Stimulated activated naive CD8-positive, alpha-beta T cell treated with anti-CD3 and anti-CD28 coated beads, Interleukin-15, Interleukin-2, amounts not matched to agents 100 U/mL and 50 U/mL, for 24 hours (primary cell): ENCODE measurements at places on chromosomes 4 and X.

DNA sequence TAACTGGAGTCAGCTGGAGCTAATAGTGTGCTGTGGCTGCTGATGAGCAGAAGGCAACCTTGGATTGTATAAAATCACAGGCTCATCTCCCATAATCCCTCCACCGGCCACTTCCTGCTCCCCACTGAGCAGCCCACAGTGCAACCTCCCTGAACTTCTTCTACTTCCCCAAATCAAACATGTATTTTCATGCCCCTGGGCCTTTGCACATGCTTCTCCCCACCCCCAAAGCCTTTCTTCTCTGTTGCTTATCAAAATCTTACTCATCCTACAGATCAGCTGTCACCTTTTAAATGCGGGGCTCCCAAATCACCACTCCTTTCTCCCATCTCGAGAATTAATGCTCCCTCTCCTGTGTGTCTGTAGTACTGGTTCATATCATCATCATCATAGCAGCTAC lies 35.8 kb downstream of the RHOH start:
- DNase-seq, result no peak

DNA sequence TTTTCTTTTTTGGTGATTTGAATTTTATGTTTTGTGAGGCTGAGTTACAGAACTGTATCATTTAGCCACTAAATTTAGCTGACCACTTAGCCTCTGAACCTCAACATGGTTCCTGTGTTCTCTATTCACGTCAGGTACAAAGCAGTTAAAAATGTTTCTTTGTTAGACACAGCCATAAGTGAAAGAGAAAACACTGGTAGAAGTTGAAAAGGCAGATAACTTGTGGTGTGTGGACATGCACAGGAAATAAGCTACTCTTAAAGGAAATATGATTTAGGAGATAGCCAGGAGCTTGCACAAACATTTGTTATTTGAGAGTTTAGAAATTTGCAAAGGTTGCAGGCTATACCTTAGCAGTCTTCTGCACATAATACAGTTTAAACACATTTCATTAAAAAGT lies 171.0 kb upstream of the RPS6KA3 start:
- no peak for DNase-seq

GRCh38 chrX:14386981-14387380 lies 142.4 kb upstream of the GLRA2 start:
- no peak for DNase-seq

- DNase-seq, result no peak
Observed at GRCh38 chrX:123736333-123736921, 3.6 kb upstream of the THOC2 start.

- peak; percentile 86 for DNase-seq
Observed at GRCh38 chr4:146175541-146176453, at the start of gene LSM6. Gene LSM6, plus strand, starts transcription at chr4:146175718. Its CDS starts 7,204 bp downstream, at chr4:146182922.

DNA sequence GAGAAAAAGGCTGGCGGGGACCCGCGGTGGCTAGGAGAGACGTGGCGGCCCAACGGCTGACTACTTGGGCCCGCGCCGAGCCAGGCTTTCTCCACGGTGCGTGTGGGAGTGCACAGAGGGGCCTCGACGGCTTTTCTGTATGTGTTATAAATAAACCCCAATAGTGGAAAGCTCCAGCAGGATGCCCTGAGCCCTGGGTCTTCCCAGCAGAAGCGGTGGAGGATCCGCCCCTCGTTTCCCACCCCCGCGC lies 268 bp upstream of the PRRG1 start:
- DNase-seq, result no peak

DNA sequence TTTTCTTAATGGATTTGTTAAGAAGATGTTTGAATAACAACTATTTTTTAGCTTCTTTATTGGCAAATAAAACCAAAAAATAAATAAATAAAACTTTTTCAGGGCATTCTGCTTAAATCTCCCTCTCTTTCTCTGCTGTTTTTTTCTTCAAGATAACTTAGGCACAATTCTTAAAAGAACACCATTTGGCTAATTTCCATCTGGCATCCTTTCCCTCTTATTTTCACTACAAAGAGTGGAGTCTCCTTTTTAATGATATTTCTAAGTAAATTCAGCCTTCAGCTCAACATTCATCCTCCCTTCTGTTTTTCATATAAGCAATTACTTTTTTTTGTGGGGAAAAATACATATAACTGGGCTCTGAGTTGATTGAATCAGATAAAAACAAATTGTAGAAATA lies 88.1 kb downstream of the PCDH7 start:
- DNase-seq, result no peak

DNA sequence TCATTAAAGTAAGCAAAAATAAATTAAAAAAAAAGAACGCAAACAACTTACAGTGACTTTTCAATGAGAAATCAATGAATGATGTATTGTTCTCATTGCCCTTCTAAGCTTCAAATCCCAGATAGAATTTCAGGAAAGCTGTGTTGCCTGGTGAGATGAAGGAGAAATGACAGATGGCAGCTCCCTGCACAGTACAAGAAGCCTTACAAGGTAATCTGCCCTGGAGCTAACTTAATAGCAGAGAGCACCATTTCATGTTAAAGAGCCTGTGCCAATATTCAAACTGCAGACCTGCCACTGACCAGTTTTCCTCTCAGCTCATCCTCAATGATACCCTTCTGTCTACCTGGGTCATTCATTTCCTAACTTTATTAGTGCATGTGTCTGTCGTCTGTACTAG lies 54.0 kb downstream of the GC start:
- no peak for DNase-seq

- no peak for DNase-seq
Observed at GRCh38 chr4:138595731-138596460, 353.7 kb upstream of the SLC7A11 start.

- no peak for DNase-seq
Observed at GRCh38 chr4:177809791-177810190, 367.6 kb upstream of the AGA start.

DNA sequence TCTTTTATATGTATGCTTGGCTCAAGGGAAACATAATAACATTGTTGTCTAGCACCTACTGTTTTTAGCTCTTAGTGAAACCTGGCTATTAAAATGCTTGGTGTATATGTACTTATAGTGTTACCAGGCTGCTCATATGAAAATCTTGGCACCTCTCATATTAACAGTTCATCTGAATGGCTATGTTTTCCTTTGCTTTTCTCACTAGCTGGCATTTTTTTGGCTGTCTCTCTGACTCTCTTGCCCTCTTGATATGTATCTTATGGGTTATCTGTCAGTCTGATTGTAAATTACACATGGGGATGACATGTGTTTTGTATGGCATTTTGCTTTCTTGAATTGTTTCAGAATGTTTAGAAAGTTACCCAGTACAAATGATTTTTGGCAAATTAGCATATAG lies 158.0 kb downstream of the ARHGAP24 start:
- no peak for DNase-seq

- peak; percentile 15 for DNase-seq
Observed at GRCh38 chr4:165355900-165356300, 22.9 kb upstream of the CPE start.

- no peak for DNase-seq
Observed at GRCh38 chrX:123210252-123210651, 26.2 kb downstream of the GRIA3 start.
